Stimulated activated CD4-positive, alpha-beta T cell treated with anti-CD3 and anti-CD28 coated beads, Interleukin-15, amount 100 ng/mL, for 1 hour (primary cell): ENCODE measurements at places on chromosomes 2 and 18.
A peak's percentile ranks its signal among the peaks of the same experiment; 100 is the strongest.

GRCh38 chr2:74544634-74545033, 9.1 kb downstream of the LOXL3 start:
- no peak for DNase-seq

- no peak for DNase-seq
Measured at GRCh38 chr2:223779877-223780276, 57.5 kb downstream of the AP1S3 start.

GRCh38 chr18:24600076-24600654, 139.7 kb downstream of the HRH4 start:
- no peak for DNase-seq

- DNase-seq, result no peak
Measured at GRCh38 chr18:2108591-2108990, 462.7 kb downstream of the METTL4 start.

- no peak for DNase-seq
Measured at GRCh38 chr2:143345887-143346787, 216.9 kb downstream of the ARHGAP15 start.

GRCh38 chr2:183610724-183611123, 486.5 kb downstream of the NUP35 start:
- DNase-seq, result no peak

- DNase-seq, result no peak
Measured at GRCh38 chr18:59400407-59400806, 41.3 kb upstream of the LMAN1 start.

- no peak for DNase-seq
Measured at GRCh38 chr18:78410094-78410786, 569.4 kb upstream of the SALL3 start.

- no peak for DNase-seq
Measured at GRCh38 chr18:75209951-75210258, 692 bp upstream of the TSHZ1 start.

DNA sequence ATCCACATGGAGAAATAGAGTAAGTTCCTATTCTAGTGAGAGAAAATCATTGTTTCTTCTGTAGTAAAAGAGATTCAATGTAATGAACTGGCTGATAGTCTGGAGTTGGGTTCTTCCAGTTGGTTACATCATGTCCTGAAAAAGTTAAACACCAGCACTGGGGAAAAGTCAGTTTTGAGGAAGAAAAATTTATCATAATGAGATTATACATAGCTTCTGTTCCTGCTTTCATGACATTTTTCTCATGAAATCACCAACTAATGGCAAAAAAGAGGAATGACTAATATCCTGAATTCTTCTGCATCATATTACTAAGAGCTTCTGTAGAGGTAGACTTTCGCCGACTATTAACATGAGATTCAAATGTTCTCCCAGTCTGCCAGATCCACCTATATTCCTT, 69.2 kb upstream of the SLC9A2 start:
- no peak for DNase-seq

- DNase-seq, result no peak
Measured at GRCh38 chr18:63970809-63971205, 926 bp downstream of the SERPINB8 start.

DNA sequence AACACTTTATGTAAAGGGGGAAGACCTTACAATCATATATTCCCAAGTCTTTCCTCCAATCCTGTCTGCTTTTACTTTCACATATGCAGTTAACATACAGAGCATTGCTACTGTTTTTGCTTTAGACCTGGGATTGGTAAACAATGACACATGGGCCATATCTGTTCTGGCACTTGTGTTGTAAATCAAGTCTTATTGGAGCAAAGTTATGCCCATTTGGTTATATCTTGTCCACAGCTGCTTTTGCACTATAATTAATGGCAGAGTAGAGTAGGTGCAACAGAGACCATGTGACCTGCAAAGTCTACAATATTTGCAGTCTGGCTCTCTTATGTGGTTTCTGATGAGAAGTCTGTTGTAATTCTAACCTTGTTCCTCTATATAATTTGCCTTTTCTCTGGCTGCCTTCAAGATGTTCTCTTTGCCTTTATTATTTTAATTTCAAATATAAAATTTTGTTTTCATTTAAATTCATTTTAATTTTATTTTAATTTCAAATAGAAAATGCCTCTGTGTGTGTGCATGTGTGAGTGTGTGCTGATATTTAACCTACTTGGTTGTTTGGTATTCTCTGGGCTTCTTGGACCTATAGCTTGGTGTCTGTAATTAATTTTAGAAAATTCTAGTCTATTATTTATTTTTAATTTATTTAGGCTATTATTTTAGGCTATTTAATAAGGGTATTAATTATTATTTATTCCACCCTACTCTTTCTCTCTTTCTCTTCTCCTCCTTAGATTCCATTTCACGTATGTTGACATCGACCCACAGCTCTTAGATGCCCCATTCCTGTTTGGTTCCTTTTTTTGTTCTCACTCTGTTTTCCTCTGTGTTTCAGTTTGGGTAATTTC, 16.8 kb upstream of the LPIN1 start:
- no peak for DNase-seq

GRCh38 chr2:136381722-136382633, 264.0 kb upstream of the CXCR4 start:
- peak; percentile 11 for DNase-seq

DNA sequence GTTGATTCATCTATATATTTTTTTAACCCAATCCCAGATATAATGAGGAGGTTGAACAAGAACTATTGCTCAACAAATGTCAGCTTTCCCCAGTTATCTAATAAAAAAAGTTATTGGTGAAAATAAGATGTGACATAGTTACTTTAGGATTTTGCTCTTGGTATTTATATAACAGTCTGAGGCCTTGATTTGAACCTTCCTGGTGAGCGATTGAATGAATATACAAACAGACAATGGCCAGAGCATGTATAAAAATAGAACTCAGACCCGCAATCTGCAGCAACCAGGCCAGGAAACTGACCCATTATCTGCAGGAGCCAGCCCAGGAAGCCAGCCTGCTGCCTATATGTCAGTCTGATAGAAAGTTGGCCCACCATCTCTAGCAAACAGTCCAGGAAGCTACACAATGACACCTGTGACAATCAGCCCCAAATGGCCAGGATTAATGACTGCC, 81.6 kb downstream of the HS6ST1 start:
- DNase-seq, result no peak

GRCh38 chr2:10272464-10272863, 30.2 kb upstream of the HPCAL1 start:
- no peak for DNase-seq

DNA sequence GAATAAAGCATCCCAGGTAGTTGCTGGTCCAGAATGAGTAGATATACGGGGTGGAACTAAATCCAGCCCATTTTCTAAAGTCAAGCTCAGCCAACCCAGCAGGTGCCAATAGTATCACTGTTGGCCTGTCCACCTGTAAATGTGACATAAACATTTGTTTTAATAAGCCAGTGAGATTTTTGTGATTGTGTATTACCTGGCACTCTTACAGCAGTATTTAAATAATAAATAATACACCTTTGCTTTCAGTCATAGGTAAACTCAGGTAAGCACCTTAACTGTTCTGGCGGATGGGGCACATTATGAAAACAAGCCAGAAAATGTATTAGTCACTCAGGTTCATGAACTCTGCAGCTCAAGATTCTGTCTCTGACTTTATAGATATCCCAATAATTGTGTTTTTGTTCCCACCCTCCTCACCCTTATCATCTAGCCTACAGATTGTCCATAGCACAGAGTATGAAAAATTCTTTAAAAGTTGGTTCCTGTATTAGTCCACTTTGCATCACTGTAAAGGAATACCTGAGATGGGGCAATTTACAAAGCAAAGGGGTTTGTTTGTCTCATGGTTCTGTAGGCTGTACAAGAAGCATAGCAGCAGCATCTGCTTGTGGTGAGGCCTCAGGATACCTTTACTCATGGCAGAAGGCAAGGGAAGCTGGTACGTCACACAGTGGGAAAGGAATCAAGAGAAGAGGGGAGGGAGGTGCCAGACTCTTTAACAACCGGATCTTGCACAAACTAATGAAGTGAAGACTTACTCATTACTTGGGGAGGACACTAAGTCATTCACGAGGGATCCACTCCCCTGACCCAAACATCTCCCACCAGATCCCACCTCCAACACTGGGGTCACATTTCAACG, 73.0 kb upstream of the CYRIA start:
- DNase-seq, result no peak

DNA sequence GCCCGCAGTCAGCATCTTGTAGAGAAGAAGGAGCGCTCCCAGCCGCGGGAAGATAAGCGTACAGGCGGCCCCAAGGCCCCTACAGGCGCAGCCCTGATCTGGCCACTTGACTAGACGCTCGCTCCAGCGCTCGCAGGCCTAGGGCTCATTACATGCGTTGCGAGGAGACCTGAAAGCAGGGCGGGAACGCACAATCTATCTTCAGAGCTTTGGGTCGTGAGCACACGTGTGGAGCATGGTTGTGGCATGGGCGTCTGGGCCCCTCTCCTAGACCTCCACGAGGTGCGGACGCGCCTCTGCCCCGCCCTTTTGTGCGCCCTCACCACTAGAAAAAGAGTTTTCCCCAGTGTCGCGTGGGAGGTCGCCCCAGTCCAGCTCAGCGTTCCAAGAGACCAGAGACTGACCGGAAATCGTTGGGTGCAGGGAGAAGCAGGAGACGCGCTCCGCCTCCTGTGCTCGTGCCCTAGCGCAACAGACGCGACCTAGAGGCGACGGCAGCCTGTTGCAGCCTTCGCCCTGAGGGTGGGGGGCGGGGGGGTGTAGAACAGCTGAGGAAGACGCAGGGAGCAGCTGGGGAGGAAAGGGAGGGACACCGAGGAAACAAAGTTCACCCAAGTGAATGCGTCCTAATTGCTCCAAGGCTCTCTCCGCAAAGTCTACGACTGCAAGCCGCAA, 12.6 kb downstream of the NR4A2 start:
- DNase-seq, result no peak

DNA sequence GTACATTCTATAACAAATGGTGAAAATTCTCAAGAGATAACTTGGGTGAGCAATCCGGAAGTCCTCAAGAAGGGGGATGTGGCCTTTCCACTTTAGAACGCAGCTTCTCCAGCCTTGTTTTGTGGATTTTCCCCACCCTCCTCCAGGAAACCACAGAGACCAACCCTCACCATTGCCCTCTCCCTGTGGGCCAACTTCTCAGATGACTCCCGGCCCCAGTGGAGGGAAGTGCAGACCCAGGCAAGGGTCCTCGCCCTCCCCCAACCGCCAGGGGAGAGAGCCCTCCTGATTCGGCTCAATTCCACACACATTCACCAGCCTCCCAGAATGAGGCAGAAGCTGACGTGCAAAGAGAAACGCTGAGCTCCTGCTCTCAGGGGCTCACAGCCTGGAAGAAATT, 277.2 kb downstream of the EIPR1 start:
- DNase-seq, result no peak

DNA sequence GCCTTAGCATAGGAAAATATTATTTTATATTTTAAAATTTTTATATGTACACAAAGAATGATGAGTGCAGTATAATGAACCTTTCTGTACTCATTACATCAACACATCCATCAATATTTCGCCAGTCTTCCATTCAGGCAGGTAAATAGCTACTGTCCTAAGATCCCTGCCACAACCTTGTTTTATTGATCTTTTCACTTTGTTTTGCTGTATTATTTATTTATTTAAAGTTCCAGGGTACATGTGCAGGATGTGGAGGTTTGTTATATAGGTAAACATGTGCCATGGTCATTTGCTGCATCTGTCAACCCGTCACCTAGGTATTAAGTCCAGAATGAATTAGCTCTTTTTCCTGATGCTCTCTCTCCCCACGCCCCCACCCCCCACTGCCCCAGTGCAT, 64.6 kb downstream of the INHBB start:
- DNase-seq, result no peak

DNA sequence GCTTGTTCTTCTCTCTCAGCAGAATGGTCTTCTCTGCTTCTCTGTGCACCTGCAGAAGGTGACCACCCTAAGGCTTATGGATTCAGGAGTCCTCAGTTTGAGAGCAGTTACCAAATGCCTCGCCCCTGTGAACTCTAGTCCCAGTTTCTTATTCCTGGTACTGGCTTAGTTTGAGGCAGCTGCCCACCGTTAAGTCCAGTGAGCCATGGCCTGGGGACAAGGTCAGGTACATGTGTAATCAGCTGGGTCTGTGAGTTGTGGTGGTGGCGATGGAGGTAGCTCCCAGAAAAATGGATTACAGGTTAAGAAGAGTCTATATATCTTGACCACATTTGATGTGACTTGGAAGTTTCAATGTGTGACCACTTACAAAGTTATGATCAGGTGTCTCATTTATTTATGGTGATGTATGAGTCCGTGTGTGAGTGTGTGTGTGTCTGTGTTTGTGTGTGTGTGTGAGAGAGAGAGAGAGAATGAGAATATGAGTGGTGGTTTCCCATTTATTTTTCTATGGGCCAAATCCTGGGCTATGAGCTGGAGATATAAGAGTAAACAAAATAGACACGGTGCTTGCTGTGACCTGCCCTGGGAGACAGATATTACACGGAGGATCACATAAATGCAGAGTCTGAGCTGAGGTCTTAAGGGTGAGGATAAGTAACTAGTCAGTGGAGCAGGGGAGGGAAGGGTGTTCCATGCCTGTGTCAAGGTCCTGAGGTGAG, 13.0 kb upstream of the IL1RN start:
- no peak for DNase-seq

- no peak for DNase-seq
Measured at GRCh38 chr2:36097022-36097421, 258.6 kb upstream of the CRIM1 start.

DNA sequence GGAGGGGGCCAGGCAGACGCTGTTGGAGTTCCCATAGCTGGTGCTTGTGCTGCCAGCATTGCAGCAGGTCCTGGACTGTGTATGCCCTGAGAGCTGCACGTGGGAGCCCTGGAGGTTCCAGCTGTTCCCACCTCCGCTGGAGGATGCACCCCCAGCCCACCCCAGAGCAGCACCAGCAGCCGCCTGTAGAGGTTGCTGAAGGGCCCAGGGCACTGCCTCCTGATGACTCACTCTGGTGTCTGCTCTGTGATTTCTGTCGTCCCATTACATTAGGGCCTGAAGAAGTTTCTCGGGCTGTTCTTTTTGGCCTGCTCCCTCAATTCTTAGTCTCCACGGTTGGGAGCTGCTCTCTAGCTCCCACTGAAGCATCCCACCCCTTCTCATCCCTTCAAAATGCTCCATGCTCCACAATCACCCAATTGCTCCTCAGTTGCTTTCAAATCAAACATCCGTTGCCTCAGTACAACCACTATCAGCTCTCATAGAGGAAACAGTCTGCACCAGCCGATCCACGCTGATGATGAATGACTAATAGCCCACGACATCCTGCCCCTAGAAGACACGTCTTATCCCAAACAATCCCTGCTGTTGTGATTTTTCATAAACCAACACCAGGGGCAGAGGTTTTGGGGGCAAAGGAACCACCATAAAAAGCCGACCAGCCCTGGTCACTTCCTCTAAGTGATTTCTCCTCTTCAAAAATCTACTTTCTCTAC, 65.2 kb upstream of the RNF152 start:
- no peak for DNase-seq

DNA sequence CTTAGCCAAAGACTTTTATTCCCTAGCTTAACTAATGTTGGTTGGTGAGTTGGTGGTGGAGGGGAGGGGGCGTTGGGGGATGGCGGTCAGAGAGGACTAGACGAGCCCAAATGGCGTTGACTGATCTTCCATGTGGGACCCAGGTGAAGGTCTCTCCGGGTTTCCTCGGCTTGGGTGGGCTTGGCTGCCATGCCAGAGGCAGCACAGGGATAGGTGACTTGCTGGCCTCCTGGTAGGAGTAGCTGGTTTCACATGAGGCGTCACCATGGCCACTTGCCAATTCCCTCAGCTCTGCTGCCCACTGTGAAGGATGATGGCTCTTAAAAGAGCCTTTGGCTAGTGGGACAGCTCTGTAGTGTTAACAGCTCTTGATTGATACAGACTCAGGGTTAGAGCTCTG, 1337.0 kb upstream of the FAM98A start:
- no peak for DNase-seq

- no peak for DNase-seq
Measured at GRCh38 chr18:60649107-60649506, 276.5 kb upstream of the MC4R start.
